ENCODE measurements at places on chromosomes 6 and 20.

DNA sequence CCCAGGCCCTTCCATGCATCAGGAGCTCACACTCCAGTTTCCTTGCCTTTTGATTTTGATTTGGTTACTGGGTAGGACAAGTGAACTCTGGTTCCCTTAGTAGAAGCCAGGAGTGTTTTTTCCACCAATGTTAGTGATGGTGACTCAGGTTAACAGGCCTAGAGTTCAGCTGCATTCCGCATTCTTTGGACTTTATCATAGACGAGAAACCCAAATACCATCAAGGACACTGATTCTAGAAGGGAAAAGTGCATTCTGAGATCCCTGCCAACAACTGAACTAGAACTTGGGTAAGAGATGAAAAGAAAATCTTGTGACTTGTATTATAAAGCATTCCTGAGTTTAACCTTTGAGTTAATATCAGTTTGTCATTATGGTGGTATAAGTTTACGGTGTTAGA, 8.9 kb downstream of the GSS start:
- no peak for DNase-seq

DNA sequence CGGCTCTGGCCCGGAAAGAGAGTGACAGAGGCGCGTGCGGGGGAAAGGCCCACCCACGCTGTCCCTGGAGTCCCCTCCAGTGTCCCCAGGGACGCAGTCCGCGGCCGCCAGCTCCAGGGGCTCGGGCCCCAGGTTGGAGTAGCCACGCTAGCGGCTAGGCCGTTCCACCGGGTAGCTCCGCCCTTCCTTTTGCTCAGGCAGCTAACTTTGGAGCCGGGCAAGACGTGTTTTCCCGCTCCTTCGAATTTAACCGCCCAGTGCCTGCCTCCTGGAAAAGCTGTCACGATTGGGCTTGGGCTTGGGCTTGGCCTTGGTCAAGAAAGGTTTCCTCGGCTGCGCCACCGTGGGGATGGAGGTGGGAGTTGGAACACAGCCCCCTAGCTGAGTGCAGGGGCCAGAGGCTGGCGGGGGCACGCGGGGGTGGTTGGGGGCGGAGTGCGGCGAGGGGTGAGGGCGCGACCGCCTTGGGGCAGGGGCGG, 4.7 kb downstream of the LINC00237 start:
- DNase-seq = no peak

DNA sequence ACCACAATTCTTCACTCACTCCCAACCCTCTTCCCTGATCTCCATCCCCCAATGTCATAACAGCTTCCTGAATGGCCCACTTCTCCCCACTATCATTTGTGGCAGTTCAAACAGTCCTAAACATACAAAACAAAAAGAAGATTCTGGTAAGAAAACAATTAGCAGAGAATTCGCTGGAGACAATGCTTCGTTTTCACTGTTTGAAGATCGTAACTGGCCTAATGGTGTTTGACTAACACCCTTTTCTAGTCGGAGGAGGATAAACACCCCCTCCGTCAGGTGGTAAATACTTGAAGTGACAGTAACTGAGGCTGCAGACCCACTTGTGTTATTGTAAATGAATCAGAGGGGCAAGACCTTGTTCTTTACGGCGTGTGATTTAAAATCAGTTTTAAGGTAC, 3.8 kb downstream of the EYA2 start:
- DNase-seq = no peak

GRCh38 chr6:139156551-139156950, 21.7 kb downstream of the HECA start:
- DNase-seq = no peak

DNA sequence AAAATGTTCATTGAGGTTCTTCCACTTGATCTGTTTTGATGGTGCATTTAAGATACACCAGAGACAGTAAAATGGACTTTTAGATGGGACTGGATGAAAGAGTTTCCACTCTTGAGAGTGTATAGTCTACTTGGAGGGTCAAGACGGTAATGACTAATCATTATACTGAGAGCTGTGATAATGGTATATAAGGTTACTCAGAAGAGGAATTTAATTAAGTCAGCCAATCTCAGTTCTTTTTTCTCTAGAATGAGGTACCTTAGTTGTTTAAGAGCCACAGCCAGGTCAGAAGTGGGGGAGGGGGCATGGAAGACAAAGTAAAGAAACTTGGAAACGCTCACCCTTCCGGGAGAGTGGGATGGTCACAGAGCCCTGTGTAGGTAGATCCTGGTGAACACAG, 123.9 kb downstream of the MAP3K4 start:
- DNase-seq = no peak

GRCh38 chr6:44062771-44063560, 64.3 kb downstream of the MRPL14 start:
- DNase-seq = no peak

DNA sequence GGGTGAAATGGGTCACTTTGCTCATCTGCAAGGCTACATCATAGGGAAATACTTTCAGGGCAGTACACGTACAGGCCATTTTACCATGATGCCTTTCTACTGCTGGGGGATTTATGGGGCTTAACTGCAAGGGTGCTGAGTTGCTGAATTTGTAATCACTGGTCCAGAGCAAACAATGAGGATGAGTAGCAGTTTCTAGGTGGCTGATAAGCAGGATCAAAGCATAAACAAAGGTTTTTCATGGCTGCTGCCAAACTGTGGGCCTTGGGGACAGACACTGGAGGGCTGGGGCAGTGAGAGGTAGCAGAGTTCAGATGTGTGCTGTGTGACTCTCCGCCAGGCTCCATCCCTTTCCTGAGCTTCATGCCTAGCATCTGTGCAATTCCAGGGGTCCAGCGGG, 68.3 kb downstream of the CNBD2 start:
- no peak for DNase-seq

GRCh38 chr6:131124336-131125071, 10.8 kb upstream of the AKAP7 start:
- no peak for DNase-seq

DNA sequence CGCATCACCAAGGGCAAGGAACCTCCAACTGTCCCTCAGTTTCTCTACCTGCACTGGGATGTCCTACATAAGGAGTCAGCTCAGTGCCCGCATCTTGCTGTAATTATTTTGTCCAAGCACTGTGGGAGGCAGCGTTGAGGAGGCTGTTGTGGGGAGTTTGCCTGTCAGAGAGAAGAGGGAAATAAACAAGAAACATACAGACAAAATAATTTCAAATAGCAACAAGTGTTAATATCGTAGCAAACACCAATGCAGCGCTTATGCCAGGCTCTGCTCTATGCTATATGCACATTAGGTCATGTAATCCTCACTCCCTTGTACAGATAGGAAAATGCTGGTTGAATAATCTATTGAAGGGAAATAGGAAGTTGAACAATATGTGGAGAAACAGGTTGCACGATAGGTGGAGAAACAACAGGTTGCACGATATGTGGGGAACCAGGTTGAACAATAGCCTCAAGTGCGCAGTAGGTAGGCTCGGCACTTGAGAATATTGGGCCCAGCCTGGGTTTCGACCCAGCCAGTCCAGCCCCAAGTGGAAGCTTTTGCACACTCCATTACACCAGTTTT, 91.2 kb upstream of the SIRPA start:
- DNase-seq = no peak

- no peak for DNase-seq
These were observed 21.6 kb downstream of the MDGA1 start for GRCh38 chr6:37676071-37676470.

GRCh38 chr20:33554914-33555420, 65.1 kb downstream of the CBFA2T2 start:
- DNase-seq = peak; percentile 95

- DNase-seq = peak; percentile 89
These were observed 26.7 kb downstream of the ZNF337 start for GRCh38 chr20:25669826-25670422.

- peak; percentile 52 for DNase-seq
These were observed 637.6 kb downstream of the RNF144B start for GRCh38 chr6:19024737-19025136.

- no peak for DNase-seq
These were observed 22.1 kb upstream of the ECI2 start for GRCh38 chr6:4157506-4157905.

DNA sequence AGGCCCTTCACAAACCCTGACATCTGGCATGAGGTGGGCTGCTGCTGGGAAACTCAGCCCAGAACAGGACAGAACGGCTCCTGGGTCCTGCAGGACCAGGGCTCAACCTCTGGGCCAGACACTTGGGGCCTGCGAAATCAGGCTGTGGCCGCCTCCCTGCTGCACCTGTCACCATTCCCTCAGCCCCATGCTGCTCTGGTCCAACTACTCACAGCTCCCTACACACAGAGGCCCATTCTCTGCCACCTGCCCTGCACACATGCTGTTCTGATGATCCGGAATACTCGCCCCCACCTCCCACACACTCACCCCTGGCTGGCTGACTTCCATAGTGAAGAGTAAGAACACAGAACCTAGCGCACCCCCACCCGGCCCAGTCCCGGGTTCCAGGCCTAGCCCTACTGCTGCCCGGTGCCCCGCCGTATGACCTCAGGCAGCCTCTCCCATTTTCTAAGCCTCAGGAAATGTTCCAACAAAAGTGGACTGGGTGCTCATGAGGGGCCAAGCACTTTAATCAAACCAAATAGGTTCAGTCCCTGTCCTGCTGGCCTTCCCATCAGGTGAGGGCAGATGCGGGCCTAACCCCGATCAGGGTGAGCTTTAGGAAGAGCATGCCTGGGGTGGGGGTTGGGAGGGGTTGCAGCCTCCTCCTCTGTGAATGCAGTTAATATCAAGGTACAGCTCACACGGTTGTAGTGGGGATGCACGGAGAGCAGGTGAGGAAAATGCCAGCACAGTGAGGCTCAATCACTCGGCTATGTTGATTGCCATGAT, 3.9 kb downstream of the PEDS1 start:
- no peak for DNase-seq

DNA sequence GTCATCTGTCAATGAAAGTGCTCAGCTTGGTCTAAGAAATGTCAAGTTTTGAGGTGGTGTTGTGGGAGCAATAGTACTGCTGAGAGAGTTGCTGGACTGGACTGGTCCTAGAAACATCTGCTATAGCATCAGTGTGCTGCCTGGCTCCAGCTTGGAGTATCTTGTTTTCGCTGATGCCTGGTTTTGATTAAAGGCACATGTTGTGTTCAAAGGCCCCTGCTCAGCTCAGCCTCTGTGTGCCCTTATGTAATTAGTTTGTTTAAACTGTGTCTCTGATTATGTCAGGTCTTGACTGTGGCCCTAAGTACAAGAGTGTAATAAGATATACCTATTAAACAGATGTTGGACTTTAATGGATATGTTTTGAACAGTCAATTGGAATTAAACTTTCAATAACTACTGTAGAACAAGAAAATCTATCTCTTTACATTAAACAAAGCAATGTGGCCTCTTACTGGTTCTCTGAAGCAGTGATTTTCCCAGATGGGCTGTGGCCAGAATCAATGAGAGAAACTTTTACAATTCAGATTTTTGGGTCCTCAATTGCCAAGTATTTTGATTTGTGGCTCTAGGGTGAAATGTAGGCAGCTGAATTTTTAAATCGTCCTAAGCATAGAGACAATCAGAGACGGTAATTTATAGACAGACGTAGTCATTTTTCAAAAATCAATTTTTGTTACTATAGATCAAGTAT, 668.2 kb downstream of the DHX35 start:
- peak; percentile 5 for DNase-seq

- peak; percentile 86 for DNase-seq
These were observed 22.3 kb upstream of the RPP40 start for GRCh38 chr6:5025911-5026819.

GRCh38 chr6:128848212-128848935, 34.6 kb upstream of the LAMA2 start:
- no peak for DNase-seq

DNA sequence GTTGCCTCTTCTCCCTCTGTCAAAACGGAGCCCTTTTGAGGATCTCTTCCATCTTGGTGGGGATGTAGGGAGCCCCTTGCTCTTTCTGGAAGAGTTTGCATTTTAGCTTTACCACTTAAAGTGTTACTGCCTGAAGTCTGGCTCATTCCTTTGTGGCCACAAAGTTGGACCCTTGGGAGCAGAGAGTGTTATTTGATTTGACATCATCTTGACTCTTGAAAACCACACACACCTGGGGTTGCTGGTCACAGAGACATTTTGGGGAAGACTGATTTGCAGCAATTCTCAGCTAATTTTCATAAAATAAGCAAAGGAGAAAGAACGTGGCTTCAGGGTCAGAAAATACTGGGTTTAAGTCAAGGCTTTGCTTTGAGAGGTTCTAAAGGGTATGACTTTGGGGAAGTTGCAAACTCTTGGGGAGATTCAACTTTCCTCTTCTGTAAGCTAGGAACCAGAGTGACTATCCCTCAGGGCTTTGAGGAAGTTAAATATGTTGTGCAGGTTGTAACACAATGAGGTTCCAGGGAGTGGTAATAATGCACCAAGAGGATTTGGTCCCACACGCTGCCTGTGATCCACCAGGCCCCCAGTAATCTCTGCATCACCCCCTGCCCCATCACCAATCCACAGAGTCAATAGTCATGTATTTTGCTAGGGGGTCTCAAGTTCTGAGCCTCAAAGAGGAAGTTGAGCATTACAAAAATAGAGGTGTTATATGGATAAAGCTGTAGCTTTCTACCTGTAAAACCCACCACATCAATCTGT, 141.6 kb upstream of the SLC24A3 start:
- no peak for DNase-seq

- no peak for DNase-seq
These were observed 150.4 kb upstream of the CCN2 start for GRCh38 chr6:132101535-132101934.

GRCh38 chr6:105595829-105596228, 192.9 kb upstream of the PREP start:
- no peak for DNase-seq

GRCh38 chr6:73200735-73201134, 24.6 kb downstream of the KHDC1L start:
- DNase-seq = no peak

- DNase-seq = peak; percentile 89
These were observed 8.7 kb downstream of the TRIM38 start for GRCh38 chr6:25971187-25971821.

- no peak for DNase-seq
These were observed 104.4 kb upstream of the KHDRBS2 start for GRCh38 chr6:62390401-62390800.

GRCh38 chr6:136079701-136080565, 170.2 kb downstream of the MTFR2 start:
- DNase-seq = no peak

- peak; percentile 24 for DNase-seq
These were observed 157.5 kb downstream of the ADGRG6 start for GRCh38 chr6:142459271-142459670.

DNA sequence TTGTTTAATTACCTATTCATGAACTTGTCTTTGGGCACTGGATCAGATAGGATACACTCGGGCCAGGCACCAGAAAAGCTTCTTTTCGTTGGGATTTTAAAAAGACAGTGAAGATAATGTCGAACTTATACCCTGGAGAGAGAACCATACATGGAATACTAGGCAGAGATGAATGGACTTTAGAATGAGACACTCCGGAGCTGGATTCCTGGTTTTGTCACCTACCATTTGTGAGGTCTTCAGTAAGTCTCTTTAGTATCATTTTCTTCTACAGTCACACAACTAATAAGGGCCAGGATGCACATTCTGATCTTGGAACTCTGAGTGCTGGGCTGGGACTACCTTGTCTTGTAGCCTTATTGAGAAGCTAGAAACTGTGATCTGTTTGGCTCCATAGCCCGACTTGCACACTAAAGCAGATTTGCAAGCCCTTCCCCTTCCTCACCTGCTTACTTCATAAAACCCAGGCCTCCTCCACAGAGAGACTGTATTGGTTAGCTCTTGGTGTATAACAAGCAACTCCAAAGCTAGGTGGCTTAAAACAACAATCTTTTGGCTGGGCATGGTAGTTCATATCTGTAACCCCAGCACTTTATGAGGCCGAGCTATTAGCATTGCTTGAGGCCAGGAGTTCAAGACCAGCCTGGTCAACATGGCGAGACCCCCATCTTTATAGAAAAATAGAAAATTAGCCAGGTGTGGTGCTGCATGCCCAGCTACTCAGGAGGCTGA, 7.4 kb upstream of the IFT52 start:
- no peak for DNase-seq

- DNase-seq = no peak
These were observed 55.5 kb upstream of the THEMIS start for GRCh38 chr6:127956260-127956888.
